Activated T-helper 2 cell treated with anti-CD3 and anti-CD28 coated beads, Interferon-gamma antibody, Interleukin-2, Interleukin-4, amounts not matched to agents 10 μg/mL and 5 μg/mL and 100 μg/mL, durations not matched to agents 14 hours and 24 hours and 36 hours (primary cell): ENCODE measurements at places on chromosomes 5 and 9. TPM values are rescaled to one million over a fixed set of nuclear protein-coding genes. Genes with fewer than 3 reads are reported as not detected.

DNA sequence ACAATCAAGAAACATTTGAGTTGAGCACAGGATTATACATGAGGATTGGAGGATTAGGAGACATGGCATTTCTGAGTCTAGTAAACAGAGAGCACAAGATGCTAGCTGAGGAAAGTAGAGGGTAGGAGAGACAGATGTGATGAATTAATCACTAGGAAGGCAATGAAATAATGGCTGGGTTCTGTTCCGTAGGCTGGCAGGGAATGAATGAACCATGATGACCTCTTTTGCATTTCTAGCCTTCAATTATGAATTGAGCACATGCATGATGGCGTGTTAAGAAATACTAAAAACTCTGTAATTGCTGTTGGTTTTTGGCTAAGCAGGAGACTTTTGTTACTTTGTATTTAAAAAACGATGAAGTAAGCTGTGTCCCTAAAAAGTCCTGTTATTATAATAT is 420.0 kb upstream of the TLE4 start:
- H3K4me1 ChIP-seq: no peaks in the 10 kb centered on the region
- H3K27me3 ChIP-seq: no peaks in the 10 kb centered on the region
- DNase-seq: no peak
- no peaks in the 10 kb centered on the region for H3K36me3 ChIP-seq

DNA sequence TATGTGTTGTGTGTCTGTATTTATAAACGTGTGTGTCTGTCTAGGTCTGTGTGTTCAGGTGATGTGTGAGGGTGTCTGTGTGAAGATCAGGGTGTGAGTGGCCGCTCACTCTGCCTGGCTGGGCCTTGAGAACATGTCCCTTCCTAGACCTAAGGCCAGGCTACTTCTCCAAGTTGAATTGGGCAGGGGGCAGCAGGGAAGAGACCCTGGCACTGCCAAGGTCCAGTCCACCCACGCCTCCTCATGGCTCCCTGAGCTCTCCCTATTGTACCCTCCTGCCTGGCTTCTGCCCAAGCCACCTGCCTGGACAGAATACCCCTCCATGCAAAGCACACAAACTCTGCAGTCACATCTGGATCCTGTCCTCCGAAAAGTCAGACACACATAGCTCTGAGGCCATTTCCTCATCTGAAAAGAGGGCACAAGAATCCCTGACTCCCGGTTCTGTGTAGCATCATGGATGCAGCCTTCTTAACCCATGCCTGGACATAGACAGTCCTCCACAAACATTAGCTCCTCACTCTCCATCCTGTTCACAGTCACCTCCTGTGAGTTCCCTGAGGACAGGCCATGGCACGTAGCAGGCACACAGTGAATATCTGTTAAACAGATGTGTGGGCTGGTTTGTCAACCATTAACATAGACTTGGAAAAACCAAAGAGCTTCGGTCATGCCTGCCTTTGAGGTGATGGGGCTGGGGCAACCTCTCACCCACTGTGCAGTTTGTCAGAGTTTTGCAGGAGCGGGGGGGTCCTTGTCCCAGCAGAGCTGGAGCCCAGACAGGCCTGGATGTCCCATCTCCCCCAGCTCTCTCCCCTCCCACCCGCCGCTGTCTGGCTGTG is 167.8 kb upstream of the MVB12B start:
- no peaks in the 10 kb centered on the region for H3K27me3 ChIP-seq
- no peaks in the 10 kb centered on the region for H3K36me3 ChIP-seq
- H3K4me3 ChIP-seq: no peak overlapping the region
- no peak overlapping the region for H3K27ac ChIP-seq
- DNase-seq: no peak

The CYSRT1 gene
- 0.41 and 0.50 TPM in 2 replicates for total RNA-seq

The ARSI gene
- total RNA-seq: not detected in 2 replicates

DNA sequence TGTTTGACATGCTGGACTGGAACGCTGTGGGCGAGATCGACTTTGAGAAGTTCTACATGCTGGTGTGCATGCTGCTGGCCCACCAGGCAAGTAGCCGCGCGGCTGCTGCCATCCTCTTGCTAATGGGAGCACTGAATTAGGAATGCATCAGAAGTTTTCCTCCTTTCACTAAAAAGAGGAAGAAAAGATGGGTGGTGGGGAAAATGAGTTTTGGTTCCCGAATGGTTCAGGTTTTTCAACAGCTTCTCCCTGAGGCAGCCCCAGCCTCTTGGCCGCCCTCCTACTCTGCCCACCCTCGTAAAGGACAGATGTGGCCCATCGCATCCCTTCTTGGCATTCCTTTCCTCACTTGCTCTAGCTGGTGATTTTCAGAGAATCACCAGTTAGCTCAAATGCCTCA is 5.5 kb downstream of the EFCAB9 start:
- no peak overlapping the region for H3K4me3 ChIP-seq
- H3K4me1 ChIP-seq: peaks cover 2% of the 10 kb centered on the region
- H3K36me3 ChIP-seq: no peaks in the 10 kb centered on the region
- no peak overlapping the region for H3K27ac ChIP-seq
- no peak for DNase-seq
- peaks cover 21% of the 10 kb centered on the region for H3K27me3 ChIP-seq

GRCh38 chr5:43369651-43370050 is 42.5 kb downstream of the CCL28 start:
- H3K4me3 ChIP-seq: no peak overlapping the region
- peaks cover 4% of the 10 kb centered on the region for H3K27me3 ChIP-seq
- H3K27ac ChIP-seq: no peak overlapping the region
- peaks cover 2% of the 10 kb centered on the region for H3K4me1 ChIP-seq

DNA sequence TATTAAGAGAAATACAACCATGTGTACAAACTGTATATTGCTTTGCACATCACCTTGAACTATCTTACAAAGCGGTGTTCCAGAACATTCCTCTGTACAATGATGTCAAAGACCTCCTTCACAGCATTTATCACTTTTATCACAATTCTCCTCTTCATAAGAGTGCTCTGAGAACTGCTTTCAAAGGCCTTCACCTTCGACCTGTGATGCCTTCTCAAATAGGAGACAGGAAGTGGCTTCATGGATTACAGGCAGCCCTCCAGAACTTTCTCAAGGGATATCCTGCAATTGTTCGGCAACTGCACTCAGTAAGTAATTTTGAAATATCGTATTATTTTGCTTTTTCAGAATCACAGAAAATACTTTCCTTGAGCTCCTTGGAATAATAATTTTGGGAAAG is 68.0 kb upstream of the IL7R start:
- H3K4me3 ChIP-seq: no peak overlapping the region
- H3K36me3 ChIP-seq: peaks cover 15% of the 10 kb centered on the region
- no peak for DNase-seq
- no peaks in the 10 kb centered on the region for H3K27me3 ChIP-seq
- no peak overlapping the region for H3K27ac ChIP-seq

The PPP1R26 gene
- 2.2 and 2.3 TPM in 2 replicates for total RNA-seq

The KIF3A gene
- 40.7 and 41.4 TPM in 2 replicates for total RNA-seq

The SLC45A2 gene
- total RNA-seq: not detected in 2 replicates

- H3K27ac ChIP-seq: no peak overlapping the region
- H3K4me1 ChIP-seq: peaks cover 3% of the 10 kb centered on the region
- no peak overlapping the region for H3K4me3 ChIP-seq
- peaks cover 9% of the 10 kb centered on the region for H3K27me3 ChIP-seq
- no peak for DNase-seq
These were observed 160.7 kb downstream of the GLIS3 start for GRCh38 chr9:4139196-4139595.

The BNC2 gene
- not detected in 2 replicates for total RNA-seq

The CCL27 gene
- 0.25 and 0.55 TPM in 2 replicates for total RNA-seq

The CCDC192 gene
- not detected in 2 replicates for total RNA-seq

DNA sequence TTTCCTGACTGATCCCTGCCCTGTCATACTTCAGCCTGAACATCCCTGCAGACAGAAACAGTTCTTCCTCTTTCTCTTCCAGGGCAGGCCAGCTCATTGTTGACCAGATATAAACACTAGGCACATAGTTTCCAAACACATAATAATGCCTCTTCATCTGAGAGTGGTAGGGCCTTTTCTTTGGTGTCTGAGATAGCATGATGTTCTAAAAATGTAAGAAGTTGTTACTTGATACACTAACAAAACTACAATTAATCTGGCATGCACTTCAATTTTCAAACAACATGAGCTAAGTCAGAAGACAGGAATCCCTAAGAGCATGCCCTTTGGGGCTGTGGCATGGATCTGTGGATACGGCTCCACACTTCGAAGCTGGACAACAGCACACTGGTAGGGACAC is 246.6 kb downstream of the SPOCK1 start:
- H3K4me1 ChIP-seq: no peaks in the 10 kb centered on the region
- DNase-seq: no peak
- H3K27ac ChIP-seq: no peak overlapping the region
- H3K36me3 ChIP-seq: no peaks in the 10 kb centered on the region
- no peak overlapping the region for H3K4me3 ChIP-seq

GRCh38 chr9:95715868-95716435 is 159.5 kb upstream of the ERCC6L2 start:
- no peak for DNase-seq
- H3K4me1 ChIP-seq: no peaks in the 10 kb centered on the region
- peaks cover 11% of the 10 kb centered on the region for H3K27me3 ChIP-seq

DNA sequence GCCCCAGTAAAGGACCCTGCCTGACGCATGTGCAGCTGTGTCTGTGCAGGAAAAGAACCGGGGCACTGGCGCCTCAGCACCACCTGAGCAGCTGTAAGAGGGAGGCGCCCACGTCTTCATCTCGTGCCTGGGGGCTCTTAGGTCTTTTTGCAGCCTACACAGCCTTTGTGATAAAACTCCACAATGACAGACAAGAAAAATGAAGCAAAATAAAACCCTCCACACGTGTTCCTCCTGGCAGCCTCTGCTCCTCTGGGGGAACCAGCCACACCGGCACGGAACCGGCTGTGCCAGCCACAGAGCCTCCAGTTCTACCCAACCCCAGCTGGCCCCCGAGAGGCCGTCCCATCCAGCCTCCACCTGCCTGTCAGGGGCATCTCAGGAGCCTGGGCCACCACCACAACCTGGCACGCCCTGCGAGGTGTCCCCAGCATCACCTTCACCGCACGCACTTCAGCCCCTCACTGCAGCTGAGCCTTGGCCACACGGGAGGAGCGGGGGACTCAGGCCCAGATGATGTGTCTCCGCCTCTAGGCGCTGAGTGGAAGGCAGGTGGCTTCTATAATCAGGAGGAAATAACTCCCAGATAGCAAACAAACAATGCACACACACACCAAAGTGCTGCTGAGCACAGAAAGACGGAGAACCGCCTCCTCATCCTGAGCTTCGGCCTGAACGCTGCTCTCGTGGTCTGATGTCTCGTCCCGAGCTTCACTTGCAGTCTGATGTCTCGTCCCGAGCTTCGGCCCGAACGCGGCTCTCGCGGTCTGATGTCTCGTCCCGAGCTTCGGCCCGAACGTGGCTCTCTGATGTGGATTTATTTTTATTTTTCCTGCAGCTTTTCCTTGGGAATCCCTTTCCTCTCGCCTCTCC is 28.6 kb upstream of the NSMF start:
- no peak overlapping the region for H3K27ac ChIP-seq
- no peak overlapping the region for H3K4me3 ChIP-seq
- H3K27me3 ChIP-seq: no peaks in the 10 kb centered on the region
- H3K36me3 ChIP-seq: no peaks in the 10 kb centered on the region

The PSD2 gene
- total RNA-seq: not detected in 2 replicates

The TMEM171 gene
- not detected in 2 replicates for total RNA-seq

The KCNV2 gene
- not detected in 2 replicates for total RNA-seq

DNA sequence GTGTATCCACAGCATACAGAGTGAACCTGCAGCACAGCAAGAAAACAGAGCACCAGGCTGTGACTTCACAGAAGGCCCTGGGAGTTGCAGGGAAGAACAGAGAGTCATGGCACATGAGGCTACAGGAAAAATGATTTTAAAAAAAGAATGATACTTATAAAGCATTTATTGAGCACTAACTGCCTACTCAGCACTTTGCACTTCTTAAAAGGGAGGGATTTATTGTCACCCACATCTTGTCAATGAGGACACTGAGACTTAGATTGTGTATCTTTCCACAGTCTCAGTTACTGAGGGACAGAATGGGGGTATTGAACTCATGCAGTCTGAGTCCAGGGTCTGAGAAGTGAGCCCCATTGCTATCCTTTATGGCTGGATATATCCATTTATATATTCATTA is 244.6 kb upstream of the TRIM32 start:
- no peaks in the 10 kb centered on the region for H3K4me1 ChIP-seq
- H3K27ac ChIP-seq: no peak overlapping the region
- no peaks in the 10 kb centered on the region for H3K27me3 ChIP-seq
- H3K4me3 ChIP-seq: no peak overlapping the region
- DNase-seq: no peak
